ENCODE measurements at places on chromosomes 2 and 18.

DNA sequence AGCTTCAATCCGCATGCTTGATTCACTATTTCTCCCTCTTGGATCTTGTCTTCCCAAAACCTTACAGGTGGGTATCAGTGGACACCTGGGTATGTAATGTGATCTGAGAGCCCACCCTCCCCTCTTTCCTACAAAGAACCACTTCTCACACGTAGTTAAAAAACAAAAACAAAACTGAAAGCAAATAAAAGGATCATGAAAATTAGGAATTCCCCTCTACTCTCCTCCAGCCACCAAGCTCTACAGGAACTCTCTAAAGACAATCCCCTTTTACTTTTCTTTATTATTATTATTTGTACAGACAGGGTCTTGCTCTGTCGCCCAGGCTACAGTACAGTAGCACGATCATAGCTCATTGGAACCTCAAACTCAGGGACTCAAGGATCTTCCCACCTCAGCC is 40.8 kb upstream of the MYO1B start:
- DNase-seq, result no peak

- DNase-seq, result no peak
Measured at GRCh38 chr2:59866436-59866835, 687.0 kb downstream of the BCL11A start.

- DNase-seq, result no peak
Measured at GRCh38 chr2:28366496-28367282, 26.0 kb upstream of the FOSL2 start.

DNA sequence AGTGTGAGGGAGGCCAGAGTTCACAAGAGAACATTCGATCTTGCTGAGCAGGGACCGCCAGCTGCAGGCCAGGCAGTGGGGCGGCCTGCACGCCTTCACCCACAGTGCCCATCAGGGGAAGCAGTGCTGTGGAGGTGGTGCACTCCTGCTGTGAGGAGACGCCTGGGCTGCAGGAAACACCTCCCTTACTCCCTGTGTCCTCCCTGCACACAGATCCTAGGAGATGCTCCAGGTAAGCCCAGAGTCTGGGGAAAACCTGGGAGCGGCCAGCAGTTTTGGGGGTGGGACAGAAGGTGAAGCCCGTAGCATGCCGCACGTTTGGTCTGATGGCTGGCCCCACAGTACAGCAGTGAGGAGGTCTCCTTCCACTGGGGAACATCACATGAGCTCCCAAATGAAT is 180.8 kb upstream of the RAB6C start:
- DNase-seq, result no peak

GRCh38 chr2:10318345-10318744 is 15.6 kb downstream of the HPCAL1 start:
- DNase-seq, result no peak

All from GM18507 (cell line).